Hematopoietic multipotent progenitor cell treated with erythropoietin and hydrocortisone succinate and interleukin-3 and kit ligand, for 6 days (in vitro differentiated cells): ENCODE measurements at places on chromosomes 7 and 10.

DNA sequence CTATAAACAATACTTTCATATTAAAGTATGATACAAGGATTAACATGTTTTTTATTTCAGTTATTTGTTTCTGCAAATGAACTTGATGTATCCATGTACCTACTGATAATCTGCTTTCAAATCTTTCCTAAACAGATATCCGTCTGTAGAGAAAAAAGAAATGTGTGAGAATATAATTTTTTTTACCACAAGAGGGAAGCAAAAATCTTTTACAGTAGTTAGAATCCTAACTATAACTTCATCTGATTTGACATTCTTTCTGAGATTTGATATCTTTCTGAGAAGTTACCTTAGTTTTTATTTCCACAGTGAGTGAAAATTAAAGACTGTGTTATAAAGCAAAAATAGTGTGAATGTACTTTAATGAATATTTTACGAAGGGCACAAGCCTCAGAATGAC is 203.9 kb upstream of the PCLO start:
- no peak for DNase-seq

DNA sequence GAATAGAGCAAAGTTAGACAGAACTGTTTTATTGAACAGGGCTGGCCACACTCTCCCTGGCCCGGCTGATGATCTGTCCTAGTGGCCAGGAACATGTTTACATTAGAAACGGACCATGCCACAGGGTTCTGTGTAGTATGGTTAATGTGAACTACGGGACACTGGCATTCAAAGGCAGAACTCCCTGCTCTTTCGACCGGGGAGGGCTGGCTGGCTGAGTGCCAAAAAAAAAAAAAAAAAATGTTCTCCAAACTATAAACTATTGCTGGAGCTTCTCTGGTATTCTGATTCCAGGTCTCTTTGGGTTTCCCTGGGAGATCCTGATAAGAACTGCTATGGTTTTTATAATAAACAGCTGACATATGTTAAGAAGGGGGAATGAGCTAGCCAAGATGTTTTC is 1262.6 kb upstream of the SORCS1 start:
- DNase-seq = peak; percentile 56

GRCh38 chr10:78634835-78635234 is 433.9 kb upstream of the ZMIZ1 start:
- DNase-seq = no peak

GRCh38 chr10:969473-970150 is 18.6 kb upstream of the GTPBP4 start:
- no peak for DNase-seq

DNA sequence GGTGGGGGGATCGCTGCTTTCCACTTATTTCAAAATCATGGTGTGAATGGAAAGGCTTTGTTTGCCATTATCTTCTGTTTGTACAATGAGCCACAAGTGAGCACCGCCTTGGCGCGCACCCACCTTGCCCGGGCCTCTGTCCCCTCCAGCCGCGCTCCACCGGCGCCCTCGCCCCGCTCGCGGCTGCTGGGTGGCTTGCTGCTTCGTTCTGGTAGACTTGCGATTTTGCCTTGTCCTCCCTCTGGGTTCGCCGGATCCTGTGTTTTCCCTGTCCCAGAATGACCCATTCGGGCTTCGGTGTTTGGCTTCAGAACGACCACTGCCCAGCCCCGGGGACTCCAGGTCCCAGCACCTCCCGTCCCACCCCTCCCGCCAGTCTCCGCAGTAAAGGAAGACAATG is 273.0 kb upstream of the BMPER start:
- DNase-seq = no peak

DNA sequence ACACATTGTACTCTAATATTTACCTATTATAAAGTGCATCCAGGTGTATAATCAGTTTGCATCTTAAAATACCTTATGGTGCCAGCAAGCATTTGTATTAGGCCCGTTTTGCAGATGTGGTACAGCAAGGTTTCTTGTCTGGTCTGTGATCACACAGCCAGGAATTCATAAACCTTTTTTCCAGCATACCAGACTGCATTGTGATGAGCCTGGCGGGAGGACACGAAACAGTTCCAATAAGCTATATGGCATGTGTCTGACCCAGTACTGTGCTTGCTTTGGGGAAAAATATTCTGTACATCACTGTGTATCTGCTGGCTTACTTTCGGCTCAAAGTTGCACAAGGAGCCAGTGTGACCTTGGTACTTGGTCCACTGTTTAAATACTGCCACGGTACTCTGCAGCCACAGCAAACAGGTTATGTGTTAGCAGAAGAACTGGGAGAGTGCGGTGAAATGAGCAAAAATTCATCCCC is 36.3 kb downstream of the CHN2 start:
- DNase-seq = no peak

DNA sequence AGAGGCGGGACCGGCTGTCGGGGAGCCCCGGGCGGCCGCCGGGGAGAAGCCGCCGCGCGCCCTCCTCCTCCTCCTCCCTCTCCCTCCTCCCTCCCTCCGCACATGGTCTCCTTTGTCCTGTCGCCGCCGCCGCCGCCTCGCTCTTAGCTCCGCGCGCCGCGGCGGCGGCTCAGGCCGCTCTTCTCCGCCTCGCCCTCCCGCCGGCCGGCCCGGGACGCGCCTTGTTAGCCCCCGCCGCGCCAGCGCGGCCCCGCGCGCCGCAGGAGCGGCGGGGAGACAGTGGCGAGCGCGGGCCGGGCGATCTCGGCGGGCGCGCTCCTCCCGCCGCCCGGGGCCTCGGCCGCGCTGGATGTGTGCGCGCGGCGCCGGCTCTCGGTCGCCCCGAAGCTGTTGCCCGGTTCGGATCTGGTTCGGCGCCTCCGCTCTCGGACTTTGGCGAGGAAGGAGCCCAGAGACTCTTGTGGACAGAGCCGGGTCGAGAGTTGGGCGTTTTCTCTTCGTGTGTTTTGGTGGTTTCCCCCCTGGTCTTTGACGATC is 437.4 kb upstream of the GALNT17 start:
- DNase-seq = peak; percentile 49

- no peak for DNase-seq
These were observed 615.2 kb upstream of the FOXK1 start for GRCh38 chr7:4066626-4067475.

DNA sequence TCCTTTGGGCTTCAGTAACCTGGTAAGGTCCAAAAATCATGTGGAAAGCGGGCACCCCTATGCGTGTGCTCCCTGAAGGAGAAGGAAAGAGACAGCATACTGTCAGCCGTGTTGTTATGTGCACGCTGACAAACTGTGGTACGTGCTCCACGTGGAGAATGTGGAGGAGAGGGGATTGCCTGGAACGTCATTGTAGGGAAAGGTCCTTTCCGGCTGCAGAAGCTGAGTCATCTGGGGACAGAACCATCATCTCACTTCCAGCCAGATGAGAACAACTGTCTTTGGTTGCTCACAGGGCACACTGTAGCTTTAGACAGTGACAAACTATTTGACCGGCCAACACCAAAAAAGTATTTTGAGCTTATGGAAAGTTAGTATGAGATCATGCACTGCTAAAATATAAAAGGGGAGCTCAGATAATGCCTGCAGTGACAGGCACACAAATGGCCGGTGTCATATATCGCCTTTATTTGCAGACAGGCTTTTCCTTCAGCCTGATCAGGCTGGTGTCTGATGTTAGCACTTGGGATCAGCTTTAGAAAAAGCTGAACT is 38.8 kb upstream of the GRB10 start:
- no peak for DNase-seq

GRCh38 chr7:15686957-15687545 is 568 bp upstream of the MEOX2 start:
- DNase-seq = no peak
